ENCODE measurements at places on chromosomes 2 and 18. TPM values are rescaled to one million over a fixed set of nuclear protein-coding genes. Genes with fewer than 3 reads are reported as not detected.

DNA sequence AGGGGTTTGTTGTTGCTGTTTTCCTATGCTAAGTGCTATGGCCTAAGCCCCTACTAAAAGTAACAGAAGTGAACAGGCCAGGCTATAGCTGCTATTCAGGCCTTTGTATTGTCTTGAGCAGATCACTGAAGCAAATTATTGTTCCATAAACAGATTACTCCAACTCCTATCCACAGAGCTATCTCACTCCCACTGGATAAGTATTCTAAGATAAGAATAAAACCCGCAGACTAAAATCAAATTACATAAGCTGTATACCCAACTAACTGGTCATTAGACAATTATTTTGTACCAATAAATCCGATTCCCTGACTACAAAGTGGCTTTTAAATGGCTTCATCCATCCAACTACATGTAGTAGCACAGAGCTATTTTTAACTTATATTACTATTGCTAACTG is 74.3 kb downstream of the THADA start:
- DNase-seq: no peak

The PID1 gene
- not detected for total RNA-seq

DNA sequence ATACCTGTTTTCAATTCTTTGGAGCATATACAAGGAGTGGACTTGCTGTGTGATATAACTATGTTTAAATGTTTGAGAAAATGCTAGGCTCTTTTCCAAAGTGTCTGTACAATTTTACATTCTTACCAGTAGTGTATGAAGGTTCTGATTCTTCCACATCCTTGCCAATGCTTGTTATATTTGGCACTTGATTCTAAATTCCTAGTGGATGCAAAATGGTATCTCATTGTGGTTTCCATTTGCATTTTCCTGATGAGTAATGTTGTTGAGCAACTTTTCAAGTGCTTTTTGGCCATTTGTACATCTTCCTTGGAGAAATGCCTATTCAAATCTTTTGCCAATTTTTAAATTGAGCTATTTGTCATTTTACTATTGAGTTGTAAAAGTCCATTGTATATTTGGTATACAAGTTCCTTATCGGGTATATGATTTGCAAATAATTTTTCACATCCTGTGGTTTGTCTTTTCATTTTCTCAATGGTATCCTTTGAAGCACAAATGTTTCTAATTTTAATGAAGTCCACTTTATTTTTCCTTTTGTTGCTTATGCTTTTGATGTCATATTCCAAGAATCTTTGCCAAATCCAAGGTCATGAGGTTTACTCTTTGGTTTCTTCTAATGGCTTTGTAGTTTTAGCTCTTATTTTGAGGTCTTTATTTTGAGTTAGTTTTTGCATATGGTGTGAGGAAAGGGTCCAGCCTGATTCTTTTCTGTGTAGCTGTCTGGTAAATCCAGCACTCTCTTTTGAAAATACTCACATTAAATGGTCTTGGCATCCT is 33.2 kb upstream of the CWC22 start:
- no peak for DNase-seq

The SCYGR7 gene
- total RNA-seq: not detected

- no peak for DNase-seq
Measured at GRCh38 chr2:225534697-225535096, 135.2 kb downstream of the NYAP2 start.

Measured in CD4-positive, CD25-positive, alpha-beta regulatory T cell (primary cell).